ENCODE measurements at places on chromosomes 13 and 19.

GRCh38 chr19:7690779-7691258 lies 10.2 kb downstream of the TRAPPC5 start:
- peak; percentile 35 for DNase-seq

DNA sequence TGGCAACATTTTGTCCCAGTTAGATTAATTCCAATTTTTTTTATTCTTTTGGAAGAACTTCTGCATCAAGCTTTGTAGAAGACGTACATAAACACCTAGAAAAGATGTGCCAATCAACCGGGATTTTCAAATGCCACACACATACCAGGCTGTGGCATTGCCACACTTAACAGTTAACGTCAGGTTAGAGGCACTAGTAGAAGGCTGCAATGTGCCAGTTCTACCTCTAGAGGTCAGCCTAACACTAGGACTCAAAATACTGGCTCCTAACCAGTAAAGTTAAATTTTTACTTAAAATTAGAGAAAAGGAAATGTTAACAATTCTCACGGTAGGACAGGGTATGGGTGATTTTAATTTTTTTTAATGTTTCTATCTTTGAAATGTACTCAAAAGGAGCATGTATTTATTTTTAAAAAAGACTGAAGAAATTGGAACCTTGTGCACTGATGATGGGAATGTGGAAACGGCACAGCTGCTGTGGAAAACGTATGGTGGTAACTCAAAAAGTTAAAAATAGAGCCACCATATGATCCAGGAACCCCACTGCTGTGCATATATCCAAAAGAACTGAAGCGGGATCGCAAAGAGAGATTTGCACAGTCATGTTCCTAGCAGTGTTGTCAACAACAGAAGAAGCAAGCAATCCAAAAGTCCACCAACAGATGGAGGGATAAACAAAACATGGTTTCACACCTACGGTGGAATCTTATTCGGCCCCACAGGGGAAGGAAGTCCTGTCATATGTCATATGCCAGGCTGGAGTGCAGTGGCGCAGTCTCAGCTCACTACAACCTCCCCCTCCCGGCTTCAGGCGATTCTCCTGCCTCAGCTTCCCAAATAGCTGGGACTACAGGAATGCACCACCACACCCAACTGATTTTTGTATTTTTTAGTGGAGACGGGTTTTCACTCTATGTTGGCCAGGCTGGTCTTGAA lies 30.3 kb downstream of the CRYL1 start:
- DNase-seq = peak; percentile 63

DNA sequence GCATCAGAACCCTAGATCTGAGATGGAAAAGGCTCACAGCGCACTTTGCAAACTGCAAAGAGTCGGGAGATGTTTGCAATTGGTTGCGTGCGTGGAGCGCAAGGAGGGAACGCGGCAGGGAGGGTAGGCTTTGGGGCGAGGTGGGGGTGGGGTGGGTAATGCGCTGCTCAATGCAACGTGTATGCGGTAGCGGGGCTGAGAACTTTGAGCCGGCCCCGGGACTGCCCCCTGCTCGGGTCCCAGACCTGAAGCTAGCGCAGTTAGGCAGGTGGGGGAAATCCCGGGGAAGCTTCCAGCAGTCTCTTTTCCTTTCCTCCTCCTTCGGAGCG lies 971 bp downstream of the FOSB start:
- no peak for DNase-seq

DNA sequence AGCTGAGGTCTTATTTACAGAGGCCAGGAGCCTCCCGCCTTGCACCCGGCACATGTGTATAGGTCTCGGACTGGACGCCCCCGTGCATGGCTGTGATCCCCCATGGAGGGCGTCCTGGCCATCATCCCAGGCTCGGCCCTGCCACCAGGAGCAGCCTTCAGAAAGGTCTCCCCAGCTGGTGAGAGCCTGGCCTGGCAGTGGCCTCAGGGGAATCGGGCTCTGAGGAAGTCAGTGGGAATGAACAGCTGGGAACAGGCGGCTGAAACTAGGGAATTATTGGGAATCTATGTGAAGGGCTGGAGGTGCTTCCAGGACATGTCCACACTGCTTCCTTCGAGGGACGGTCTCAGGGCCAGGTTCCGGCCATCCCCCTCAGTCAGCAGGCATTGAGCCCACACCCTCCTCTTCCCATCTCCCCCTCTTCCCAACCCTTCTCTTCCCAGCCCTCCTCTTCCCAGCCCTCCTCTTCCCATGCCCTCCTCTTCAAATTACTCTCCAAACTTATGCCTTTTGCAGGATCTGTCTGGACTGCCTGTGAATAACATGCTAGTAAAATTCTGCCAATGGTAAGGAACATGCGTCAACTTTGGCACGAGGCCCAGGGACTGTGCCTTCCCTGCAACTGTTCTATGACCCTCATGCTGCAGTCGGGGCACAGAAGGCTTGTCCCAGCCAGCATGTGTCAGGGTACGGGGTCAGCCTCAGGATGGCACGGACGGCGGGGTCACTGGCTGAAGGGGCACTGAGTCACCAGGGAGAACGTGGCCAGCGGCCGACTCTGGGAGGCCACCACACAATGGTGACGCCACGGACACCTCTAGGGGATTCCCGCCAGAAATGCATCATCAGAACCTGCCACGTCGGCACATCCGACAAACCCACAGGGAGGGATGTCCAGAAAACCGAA lies 24.2 kb upstream of the C13orf46 start:
- no peak for DNase-seq

DNA sequence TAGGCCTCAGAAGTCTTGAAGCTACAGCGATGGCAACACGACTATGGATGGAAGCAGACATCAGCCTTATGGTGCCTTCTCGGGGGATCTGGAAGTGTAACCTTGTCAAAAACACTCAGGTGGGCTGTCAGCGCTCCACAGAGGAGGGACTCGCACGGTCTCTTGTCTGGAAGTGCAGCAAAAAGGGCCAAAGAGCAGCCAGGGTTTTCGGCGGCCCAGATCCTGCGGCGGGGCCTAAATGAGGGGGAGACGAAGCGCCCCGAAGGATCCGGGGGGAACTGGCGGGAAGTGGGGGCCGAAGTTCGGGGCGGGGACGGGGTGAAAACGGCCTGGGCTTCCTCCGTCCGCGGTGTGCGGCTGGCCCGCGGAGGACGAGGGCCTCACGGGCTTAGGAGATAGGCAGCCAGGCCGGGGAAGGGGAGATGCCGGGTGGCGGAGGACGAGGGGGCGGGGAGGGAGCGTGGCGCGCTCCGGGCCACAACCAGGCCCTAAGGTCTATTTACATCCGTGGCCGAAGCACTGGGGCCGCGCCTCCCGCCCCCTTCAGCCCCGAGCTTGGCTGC lies 637 bp downstream of the RANBP3 start:
- no peak for DNase-seq

DNA sequence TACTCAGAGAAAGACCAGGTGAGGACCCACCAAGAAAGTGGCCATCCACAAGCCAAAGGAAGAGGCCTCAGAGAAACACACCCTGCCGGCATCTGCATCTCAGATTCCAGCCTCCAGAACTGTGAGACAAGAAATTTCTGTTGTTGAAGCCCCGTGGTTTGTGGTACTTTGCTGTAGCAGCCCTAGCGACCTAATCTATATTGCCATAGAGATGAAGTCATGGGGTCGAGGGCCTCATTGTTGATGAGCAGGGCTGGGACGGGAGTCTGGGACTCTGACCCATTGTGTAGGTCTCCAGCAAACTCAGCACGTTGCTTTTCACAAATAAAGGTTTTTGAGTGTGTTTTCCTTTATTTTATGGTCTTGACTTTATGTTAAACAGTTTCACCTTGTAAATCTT lies 174.9 kb downstream of the TNFSF13B start:
- no peak for DNase-seq

DNA sequence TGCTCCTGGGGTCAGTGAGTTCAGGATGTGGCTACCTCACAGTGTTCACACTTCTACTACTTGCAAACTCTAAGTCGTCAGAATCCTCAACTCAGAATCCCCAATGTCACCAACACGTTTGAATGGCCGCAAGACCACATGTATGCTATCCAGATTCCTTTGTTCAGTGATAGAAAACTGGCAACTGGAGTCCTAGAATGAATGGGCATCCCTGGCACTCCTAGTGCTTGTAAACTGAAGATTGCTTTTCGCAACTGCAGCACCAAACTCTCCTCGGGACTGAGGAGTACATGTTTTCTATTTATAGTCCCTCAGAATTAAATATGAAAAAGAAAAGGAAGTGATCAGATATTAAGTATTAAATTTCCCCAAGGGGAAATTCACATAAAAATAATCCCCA lies 4.9 kb downstream of the SMAD9 start:
- no peak for DNase-seq

DNA sequence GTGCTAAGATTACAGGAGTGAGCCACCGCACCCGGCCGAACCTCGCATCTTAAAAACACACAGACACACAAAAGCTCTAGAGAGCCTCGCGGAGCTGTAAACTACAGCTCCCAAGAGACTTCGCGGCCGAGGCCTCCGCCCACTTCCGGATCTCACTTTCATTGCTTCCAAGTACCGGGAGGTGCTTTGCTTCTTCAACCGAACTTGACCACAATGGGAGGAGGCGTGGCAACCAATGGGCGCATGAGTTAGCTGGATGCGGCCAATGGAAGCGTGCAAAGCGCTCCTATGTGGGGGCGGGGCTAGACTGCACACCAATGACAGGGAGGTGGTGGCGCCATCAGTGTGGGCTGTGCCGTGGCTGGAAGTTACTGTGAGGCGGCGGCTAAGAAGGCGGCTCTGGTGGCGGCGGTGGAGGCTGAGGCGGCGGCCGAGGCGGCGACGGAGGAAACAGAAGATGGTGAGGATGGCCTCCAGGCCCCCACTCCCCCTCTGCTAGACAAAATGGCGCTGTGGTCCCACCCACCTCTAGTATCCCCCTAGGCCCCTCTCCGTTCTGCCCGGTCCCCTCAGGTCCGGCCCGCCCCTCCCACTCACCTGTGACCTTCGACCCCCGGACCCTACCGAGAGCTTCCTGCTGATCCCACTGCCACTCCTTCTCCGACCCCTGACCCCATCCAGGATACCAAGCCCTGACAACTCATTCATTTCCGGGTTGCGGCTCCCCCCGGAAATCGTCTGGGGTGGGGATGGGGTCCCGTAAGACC lies at the start of gene DDA1:
TSS of gene DDA1 (plus strand) at position 366 of the 767 bp plus-strand sequence. CDS start at position 458, 92 bp downstream.
- DNase-seq = peak; percentile 99

DNA sequence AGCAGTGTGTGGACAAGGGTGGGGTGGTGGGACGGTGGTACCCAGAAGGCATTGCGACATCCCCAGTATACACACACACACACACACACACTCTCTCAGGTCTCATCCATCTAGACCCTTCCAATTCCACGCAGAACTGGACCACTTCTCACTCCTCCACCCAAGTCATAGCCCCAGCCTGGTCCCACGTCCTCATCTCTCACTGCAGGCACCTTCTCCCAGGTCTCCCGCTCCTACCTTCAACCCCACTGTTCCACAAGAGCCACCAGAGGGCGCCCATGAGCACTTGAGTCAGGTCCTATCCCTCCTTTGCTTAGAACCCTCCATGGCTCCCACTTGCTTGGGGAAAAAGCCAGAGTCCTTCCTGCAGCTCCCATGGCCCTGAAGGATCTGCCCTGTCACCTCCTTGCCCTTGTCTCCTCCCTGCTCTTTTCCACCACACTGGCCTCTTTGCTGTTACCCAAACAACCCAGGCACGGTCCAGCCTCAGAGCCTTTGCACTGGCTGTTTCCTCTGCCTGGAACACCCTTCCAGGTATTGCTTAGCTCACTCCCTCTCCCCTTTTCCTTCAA lies 62.6 kb downstream of the IER2 start:
- DNase-seq = peak; percentile 56

DNA sequence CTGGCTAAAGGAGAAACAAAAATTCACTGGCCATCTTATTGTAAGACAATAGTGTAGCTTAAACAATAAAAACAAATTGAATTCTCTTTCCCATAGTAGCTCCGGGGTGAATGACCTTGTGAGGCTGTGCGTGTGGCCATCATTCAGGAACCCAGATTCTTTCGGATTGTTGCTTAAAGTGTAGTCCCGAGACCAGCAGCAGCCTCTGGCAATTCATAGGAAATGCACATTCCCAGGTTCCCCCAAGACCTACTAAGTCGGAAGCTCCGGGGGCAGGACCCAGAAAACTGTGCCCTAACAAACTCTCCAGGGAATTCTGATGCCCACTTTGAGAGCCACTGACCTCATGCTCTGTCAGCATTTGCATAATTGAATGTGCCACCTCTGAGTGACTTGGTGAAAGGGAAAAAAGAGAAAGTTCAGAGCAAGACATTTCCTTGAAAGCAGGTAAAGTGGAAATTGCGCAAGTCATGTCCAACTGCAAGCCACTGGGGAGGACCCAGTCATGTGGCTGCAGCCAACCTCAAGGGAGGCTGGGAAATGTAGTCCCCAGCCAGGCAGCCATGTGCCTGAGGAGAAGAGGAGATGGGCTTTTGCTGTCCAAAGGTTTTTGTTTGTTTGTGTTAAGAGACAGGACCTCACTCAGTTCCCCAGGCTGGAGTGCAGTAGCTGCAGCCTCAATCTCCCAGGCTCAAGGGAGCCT lies 50.7 kb upstream of the PNMA8B start:
- no peak for DNase-seq

DNA sequence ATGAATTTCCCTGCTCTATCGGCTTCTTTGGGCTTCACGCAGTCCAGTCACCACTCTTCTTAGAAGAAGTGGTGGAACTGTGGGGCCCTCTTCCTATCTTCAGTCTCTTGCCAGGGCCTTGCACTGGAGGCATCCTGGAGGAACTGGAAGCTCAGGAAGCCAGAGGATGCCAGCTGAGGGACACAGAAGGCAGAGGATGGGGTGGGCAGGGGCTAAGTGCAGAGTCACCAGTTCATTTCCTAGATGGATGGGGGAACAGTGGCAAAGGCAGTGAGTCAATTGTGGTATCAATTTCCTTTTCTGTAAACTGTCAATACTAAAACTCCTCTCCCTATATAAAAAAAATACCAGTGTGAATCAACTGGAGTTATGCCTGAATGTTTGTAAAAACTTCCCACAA lies 419.7 kb downstream of the KLF12 start:
- no peak for DNase-seq

- no peak for DNase-seq
Observed at GRCh38 chr19:36128392-36128736, 11.5 kb upstream of the CAPNS1 start.

DNA sequence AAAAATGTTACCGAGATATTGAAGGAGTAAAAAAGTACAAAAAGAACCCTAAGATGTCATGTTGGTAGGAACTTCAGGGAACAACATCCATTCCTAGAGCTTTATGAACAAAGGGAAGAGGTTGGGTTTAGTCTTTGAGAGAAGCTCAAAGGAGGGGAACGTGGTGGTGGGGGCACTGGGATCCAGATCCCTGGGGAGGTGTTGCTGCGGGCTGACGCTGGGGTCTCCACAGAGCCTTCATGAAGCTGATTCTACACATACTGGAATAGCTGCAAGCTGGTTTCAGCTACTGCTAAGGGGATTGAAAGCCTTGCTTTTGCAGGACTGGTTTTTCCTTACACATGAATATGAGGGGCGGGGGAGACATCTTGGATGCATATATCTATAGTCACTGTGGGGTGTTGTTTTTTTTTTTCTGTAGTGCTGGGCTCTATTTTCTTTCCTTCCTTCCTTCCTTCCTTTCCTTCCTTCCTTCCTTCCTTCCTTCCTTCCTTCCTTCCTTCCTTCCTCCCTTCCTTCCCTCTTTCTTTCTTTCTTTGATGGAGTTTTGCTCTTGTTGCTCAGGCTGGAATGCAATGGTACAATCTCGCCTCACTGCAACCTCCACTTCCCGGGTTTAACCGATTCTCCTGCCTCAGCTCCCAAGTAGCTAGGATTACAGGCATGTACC lies 6.5 kb upstream of the MZF1 start:
- no peak for DNase-seq

- no peak for DNase-seq
Observed at GRCh38 chr13:29858231-29858630, 7.8 kb upstream of the UBL3 start.

GRCh38 chr13:30856005-30856790 lies 49.9 kb upstream of the MEDAG start:
- no peak for DNase-seq
